NCI-H1092 (cell line): ENCODE measurements at places on chromosomes 5 and 9.

GRCh38 chr5:85823462-85824426, 794.0 kb upstream of the COX7C start:
- DNase-seq = no peak

- no peak for DNase-seq
Measured at GRCh38 chr9:16509997-16510396, 360.5 kb downstream of the BNC2 start.

DNA sequence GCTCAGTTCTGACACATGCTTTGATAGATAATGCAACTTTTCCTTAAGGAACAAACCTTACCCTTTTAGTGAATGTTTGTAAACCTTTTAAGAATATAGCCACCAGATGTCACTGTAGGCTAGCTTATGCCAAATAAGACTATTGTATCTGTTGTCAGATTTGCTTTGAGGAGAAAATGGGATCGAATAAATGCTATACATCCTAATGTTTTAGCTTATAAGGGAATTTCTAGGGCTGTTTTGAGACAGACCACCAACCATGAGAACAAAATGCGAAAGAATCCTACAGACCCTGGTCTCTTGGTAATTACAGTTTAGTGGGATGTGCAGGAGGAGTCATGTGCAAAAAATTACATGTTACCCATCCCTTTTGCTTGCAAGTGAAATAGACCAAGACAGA, 127.6 kb upstream of the NMUR2 start:
- peak; percentile 54 for DNase-seq

DNA sequence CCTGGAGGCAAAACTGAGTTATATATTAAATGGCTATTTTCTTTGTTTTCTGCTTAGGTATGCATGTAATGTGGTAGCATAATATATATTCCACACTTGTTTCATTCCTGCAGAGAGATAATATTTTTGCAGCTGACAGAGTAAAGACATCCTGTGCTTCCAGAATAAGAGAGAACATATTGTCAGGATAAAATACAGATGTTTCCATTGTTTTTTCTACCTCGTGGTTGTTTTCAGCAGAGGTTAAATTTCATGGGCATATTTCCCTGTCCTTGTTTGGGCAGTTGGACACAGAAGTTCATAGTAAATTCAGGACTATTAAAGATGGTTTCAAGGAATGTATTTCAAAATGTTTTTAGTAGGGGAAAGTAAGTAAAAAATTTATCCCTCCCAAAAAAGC, 47.6 kb upstream of the MEGF10 start:
- no peak for DNase-seq

GRCh38 chr9:135670721-135671590, 7.8 kb downstream of the LCN9 start:
- DNase-seq = no peak

DNA sequence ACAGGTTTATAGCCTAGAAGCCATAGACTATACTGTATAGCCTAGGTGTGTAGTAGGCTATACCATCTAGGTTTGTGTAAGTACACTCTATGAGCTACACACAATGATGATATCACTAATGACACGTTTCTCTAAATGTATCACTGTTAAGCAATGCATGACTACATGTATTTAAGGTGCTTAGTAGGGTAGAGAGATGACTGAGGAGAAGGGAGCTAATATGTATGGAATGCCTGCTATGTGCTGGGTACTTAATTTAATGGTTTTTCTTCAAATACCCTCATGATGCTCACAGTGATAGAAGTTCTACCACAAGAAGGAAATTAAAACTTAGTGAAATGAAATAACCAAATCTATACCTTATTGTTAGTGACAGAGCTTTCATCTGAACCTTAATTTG, 1785.5 kb downstream of the EFNA5 start:
- DNase-seq = no peak

DNA sequence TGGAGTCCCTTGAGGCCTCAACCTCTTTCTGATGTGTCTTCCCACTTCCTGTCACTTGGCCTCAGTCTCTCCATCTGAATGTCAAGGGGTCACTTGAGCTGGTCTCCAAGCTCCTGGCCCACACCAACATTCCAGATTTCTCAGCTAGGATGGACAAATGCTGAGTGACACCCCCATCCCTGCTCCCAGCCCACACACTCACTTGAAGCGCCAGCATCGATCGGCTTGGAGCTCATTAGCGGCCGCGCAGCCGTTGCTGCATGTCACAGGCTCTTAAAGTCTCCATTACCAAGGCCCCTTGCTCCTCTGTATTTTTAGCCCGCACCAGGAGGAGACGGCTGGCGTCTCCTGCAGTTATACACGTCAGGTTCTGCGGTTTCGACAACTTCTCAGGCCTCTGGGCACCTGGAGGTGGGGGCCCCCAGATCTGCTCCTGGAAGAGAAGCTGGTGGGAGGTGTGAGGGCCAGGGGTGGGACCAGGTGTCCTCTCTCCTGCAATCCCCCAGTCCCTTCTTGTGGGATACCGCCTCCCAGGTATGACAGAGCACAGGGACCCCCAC, 33.4 kb upstream of the ARAP3 start:
- DNase-seq = no peak

DNA sequence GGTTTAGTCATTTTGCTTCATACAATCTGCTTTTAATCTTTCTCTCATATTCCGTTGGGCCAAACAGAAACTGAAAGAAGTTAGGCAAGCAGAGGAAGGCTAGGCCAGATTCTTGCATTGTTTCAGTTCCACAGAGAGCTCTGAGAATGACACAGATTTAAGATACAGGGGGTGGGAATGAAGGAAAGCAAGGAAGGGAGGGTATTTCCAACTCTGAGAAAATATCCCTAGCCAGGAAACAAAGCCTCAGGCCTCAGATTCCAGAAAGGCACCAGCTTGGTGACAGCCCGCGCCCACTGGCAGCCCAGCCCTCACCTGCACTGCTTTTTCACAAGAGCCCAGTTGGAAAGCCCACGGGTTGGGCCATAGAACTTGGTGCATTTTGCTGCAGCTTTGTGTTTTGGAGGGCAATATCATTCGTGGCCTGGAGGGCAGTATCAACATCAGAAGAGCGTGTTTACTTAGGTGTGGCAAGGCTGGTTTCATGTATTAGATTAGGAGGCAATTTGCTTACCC, 63.5 kb downstream of the ENC1 start:
- DNase-seq = no peak

GRCh38 chr9:34983209-34983608, 6.3 kb upstream of the DNAJB5 start:
- DNase-seq = no peak

DNA sequence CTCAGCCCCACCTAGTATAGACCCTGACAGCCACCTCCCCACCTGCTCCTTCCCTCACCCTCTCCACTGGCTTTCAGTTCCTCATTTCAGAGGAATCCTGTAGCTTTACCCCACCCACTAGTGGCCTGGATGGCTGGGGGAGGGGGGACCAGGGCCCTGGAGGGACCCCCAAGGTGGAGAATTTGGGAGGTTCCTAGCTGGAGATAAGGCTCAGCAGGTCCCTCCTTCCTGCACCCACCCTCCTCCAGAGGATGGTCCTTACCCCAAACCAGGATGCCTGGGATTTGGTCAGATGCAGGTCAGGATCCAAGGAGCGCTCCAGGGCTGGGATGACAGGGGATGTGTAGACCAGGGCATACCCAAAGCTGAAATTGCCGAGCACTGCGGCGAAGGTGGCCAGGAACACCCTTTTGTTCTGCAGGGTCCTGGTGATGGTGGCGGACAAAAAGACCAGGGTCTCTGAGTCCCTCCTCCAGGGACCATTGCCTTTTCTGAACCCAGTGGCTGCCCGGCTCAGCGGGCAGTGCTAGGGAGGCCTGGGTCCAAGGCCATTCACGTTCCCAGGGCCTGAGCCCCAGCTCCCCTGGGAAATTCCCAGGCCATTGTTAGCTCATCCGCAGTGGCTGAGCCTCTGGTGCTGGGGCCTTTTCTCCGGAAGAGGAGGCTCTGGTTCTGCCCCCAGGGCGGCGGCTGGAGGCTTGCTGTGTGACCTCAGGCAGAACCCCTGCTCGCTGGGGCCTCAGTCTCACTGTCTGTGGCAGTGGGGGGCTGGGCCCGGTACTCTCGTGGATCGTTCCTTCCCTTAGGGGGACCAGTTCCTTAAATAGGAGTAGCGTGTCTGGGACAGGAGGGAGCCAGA, 678 bp downstream of the SLC2A6 start:
- DNase-seq = no peak

DNA sequence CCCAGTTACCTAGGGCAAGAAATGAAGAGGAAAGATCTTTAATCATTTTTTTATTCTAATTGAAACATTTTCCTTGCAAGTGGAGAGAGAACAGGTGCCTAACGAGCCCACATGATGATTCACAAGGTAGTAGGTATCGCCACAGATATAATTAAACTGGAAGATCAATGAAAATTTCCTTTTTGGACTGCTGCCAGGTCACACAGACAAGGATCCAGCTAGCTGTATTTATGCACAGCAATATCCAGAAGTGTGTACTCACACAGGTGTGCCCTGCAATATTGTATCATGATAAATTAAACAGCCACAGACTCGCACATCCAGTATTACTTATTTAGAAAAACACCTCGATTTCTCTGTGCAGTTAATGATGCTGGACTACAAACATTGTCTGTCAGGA, 294.0 kb upstream of the SMARCA2 start:
- DNase-seq = no peak

GRCh38 chr5:10475931-10476676, 34.4 kb downstream of the ROPN1L start:
- DNase-seq = no peak

GRCh38 chr9:93115486-93116071, 18.5 kb downstream of the NINJ1 start:
- DNase-seq = no peak

GRCh38 chr5:157475432-157475831, 15.4 kb downstream of the NIPAL4 start:
- no peak for DNase-seq

GRCh38 chr9:86652736-86653135, 294.6 kb downstream of the GAS1 start:
- DNase-seq = no peak

- no peak for DNase-seq
Measured at GRCh38 chr9:134591082-134591571, 50.5 kb upstream of the COL5A1 start.
